ENCODE measurements at places on chromosomes 1 and 21.

GRCh38 chr1:210123924-210124589 lies 108.5 kb upstream of the SERTAD4 start:
- no peak for DNase-seq

DNA sequence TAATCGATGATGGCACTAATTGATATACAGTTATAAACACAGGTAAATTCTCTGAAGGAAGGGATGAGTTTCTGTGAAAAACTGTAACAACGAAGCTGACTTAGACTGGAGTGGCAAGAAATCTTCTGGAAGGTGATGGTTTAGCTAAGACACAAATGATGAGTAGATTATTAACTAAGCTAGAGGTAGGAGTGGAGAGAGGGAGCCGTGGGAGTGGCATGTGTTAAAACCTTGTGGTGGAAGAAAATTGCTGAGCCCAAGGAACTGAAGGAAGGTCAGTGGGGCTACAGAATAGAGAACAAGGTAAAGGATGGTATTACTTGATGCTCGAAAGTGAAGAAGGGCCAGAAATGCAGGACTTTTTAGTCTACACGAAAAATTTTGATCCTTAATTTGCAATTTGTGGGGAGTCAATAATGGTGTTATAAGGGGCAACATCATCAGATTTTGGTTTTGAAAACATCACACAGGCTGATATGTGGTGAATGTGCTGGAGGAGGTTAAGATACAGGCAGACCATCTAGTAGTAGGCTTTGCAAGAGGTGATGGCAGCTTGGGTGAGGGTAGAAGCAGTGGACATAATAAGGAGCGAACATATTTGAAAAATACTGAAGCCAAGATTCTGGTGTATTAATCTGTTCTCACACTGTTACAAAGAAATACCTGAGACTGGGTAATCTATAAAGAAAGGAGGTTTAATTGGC lies 93.8 kb downstream of the S1PR1 start:
- DNase-seq: no peak

DNA sequence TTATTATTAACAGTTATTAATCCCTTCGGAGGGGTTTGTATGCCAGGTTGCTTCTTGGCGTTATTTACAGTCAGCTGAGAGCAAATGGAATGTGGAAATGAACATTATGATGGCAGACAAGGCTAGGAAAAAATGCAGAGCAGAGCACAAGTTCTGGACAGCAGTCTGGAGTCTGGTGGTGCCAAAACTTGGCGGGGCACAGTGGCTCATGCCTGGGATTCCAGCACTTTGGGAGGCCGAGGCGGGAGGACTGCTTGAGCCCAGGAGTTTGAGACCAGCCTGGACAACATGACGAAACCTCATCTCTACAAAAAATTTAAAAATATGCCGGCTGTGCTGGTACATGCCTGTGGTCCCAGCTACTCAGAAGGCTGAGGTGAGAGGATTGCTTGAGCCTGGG lies 67.6 kb downstream of the CDC7 start:
- DNase-seq: no peak

DNA sequence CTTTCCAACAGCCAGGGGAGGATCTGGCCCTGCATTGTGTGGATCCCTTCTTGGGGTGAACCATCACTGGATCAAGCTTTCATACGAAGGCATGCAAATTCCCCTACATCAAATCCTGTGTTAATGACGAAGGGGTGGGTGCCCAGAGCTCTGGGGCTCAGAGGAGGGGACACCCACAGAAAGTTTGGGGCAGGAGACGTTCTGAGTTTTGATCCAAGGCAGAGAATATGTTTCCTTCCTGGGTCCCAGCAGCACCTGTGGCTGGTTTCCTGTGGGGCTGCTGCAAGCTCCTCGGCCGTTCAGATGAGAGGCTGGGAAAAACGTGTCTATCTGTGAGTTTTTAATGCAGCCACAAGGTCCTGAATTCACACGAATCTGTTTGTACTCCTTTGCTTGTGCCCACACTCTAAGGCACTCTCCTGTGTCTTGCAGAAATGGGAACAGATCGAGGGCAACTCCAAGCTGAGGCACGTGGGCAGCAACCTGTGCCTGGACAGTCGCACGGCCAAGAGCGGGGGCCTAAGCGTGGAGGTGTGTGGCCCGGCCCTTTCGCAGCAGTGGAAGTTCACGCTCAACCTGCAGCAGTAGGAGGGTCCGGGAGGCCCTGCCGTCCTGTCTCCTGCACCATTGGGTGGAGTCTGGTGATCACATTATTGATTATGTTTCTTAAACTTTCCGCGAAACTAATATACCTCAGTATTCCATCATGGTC lies 147.1 kb downstream of the PGBD5 start:
- DNase-seq: no peak

DNA sequence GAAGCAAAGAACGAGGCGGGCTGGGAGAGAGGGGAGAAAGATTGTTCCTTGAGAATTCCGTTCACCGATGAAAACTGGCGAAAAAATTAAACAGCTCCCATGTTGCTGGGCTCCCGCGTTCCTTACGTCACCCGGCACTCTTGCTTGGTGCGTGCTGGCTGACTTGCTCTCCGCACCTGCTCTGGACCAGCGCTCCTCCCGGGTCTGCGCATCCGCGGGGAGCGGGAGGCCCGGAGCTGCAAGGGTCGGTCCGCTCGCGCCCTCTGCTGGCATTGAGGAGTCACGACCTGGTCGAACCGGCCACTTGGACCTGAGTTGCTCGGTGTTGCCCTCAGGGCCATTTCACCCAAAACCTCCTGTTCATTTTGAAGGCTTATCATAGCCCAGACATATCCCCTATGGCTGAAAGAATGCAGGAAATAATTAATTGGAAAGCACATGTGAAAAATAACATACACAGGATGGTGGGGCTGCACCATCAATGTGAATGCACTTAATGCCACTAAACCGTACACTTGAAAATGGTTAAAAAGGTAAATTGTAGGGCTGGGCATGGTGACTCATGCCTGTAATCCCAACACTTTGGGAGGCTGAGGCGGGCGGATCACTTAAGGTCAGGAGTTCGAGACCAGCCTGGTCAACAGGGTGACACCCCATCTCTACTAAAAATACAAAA lies 98.9 kb upstream of the BACE2 start:
- peak; percentile 87 for DNase-seq

DNA sequence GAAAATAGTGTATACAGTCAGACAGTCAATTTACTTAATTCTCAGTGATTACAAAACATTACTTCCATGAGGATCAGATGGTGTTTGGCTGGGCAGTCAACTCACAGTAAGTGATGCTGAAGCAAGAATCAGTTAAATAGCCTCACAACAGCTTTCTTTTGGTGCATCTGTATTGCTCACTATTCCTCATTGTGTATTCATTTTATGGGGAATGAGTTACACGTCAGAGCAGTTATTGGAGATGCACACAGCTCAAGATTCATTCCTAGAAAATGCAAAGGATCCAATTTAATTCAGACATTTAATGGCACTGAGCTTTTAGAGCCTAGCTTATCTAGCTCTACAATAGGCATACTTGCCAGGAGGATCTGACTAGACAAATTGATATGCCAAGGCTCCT lies 150.6 kb downstream of the HS2ST1 start:
- DNase-seq: no peak

GRCh38 chr1:14939527-14940284 lies 213.8 kb upstream of the TMEM51 start:
- DNase-seq: no peak

- no peak for DNase-seq
Observed at GRCh38 chr1:39275836-39276507, 71.5 kb downstream of the MACF1 start.

DNA sequence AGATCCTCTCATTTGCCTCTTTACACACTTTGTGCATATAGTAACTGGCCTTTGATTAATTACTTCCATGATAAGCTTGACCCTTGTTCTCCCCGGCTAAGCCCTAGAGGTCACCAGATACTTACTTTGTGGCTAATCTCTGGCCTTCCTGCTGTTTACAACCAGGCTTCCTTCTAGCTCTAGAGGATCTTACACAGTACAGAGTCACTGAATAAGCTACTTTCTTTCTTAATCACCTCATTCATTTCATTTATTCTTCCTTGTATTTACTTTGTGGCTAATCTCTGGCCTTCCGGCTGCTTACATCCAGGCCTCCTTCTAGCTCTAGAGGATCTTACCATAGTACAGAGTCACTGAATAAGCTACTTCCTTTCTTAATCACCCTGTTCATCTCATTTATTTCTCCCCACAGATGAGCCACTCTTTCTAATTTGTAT lies 144.3 kb upstream of the C1orf21 start:
- DNase-seq: peak; percentile 44

DNA sequence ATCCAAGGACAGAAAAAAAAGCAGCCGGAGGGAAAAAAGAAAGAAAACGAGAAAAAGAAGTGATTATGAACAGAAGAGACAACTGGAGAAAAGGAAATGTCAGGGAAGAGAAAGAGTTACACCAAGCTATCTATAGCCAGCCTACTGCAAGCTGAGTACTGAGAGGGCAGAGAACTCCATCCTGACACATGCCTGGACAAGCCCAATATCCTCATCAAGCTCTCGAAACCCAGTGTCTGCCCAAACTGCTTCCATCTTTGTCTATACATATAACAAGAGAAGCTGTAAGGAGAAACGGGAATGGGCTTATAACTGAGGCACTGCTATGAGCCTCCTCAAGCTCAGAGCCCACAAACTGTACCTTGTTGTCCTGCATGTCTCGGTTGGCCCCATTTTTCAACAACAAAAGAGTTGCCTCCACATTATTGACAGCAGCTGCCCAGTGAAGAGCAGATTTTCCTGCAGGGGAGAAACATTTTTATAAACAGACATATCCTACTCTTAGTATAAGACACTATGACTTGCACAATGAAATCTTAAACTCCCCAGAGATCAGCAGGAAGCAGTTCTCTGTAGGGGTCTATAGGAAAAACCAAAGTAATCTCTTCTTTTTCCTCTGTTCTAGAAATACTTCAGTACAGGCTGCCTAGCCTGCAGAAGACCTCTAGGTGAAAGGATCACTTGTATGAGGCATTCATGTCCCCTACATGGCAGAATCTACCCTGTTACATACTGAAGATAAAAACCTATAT lies 21.2 kb upstream of the ADAM30 start:
- no peak for DNase-seq

GRCh38 chr1:91623020-91623419 lies 122.4 kb downstream of the CDC7 start:
- DNase-seq: no peak

- DNase-seq: no peak
Observed at GRCh38 chr1:27741121-27741520, 15.4 kb downstream of the FAM76A start.

DNA sequence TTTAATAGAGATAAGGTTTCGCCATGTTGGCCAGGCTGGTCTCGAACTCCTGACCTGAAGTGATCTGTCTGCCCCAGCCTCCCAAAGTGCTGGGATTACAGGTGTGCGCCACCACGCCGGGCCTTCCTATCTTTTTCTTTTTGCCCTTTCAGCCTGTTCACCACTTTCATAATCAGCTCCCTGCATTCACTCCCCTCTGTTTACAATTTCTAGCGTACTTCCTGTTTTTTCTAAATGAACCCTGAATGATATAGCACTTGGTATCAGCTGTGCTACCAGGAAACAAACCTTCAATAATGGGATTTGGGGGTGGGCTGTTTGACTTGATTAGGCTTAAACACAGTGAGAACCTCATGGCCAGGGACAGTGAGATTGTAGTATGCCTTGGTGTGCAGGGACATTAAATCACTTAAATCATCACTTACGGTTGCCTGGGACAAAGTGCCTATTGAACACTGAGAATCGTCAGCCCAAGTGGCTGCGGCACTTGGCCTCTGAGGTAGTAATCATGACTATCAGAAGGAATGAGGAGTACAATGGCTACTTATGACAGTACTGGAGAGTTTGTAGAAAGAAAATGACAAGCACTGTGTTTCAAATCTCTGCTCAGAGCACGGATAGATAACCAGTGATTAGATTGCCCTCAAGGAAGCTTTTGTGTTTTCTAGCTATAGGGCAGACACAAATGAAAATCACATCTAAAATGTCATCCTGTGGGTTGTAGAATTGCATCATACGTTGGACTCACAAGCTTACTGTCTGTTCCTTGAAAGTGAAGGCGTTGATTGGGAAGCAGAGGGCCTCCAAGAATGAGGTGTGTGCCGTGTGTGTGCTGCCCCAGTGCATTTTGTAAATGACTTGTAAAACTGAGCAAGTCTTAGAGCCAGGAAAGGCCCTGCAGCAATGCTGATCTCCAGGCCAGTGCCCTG lies 661.8 kb downstream of the MATN1 start:
- no peak for DNase-seq

- DNase-seq: no peak
Observed at GRCh38 chr1:220677251-220677650, 12.9 kb upstream of the C1orf115 start.

GRCh38 chr1:85452948-85453347 lies 12.0 kb downstream of the DDAH1 start:
- no peak for DNase-seq

GRCh38 chr1:2636733-2637132 lies 3.9 kb upstream of the MMEL1 start:
- no peak for DNase-seq

DNA sequence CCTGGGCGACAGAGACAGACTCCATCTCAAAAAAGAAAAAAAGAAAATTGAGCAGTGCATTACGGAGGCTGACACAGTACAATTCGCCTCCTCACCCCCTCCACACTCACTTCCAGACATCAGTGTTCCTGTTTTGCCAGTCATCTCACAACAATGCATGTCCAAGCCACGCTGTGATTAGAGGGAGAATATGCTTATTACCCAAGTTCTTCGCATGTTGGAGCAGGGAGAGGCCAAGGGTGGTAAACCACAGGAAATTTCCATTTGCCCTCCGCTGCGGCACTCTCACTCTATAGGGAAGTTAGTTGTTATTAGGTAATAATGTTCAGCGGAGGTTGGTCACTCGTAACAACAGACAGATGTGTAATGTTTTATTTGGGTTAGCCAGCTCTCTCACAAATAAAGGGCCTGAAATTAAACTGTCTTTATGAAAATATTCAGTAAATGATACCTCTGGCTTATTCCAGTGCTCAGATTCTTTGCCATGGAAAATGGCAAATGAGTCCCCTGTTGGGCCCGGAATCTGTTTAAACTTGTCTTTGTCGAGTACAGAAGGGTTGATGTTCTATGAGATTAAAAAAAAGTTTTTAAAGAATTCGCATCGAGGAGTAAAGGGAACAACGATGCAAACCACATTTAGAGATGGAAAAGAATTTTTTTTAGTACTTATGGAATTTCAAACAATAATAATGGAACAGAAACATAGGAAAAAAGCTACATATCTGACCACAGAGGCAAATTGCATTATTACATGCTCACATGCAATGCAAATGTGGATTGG lies 33.1 kb downstream of the KCNJ15 start:
- DNase-seq: no peak

DNA sequence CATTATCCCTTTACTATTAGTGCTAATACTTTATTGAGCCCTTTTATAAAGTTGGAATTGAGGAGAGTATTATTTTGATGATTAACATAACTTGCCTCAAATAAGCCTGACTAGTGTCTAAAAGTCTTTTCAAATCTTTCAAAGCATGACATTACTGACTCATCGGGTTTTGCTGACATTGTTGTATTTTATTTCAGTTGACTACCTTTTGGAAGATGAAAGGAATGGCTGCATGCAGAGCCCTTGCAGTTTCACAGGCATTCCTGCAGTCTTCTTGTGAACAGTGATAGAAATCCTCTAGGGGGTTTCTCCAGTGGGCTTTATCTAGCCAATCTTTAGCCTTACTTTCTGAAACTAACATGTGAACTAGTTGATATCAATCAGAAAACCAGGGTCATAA lies 43.0 kb upstream of the TMEM61 start:
- no peak for DNase-seq

- DNase-seq: no peak
Observed at GRCh38 chr1:214192825-214193643, 87.9 kb upstream of the SMYD2 start.

GRCh38 chr1:1197551-1198422 lies 8.6 kb downstream of the TNFRSF18 start:
- DNase-seq: no peak

- DNase-seq: no peak
Observed at GRCh38 chr1:118136187-118136941, 48.7 kb downstream of the SPAG17 start.

Measured in NCI-H1417 (cell line).